ENCODE measurements at places on chromosomes 7 and 10.

- no peak for ATAC-seq
Measured at GRCh38 chr10:84613336-84614021, 285.1 kb downstream of the CCSER2 start.

DNA sequence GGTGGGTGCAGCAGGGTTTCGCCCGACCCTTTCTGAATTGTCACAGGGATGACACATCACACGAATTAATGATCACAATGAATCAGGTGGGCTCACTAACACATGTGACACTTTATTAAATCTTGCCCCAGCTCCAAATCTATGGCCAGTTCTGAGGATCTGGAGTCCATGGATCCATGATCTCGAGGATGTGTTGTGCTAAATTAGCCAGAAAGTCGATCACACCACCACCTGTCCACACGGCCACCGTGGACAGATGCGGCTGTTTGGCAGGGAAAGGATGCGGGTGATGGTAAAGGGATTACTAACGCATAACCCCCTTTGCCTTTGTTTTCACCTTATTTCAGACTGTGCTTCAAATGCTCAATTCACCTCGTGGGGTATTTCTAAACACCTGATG, 96.4 kb downstream of the COBL start:
- ATAC-seq, result no peak

DNA sequence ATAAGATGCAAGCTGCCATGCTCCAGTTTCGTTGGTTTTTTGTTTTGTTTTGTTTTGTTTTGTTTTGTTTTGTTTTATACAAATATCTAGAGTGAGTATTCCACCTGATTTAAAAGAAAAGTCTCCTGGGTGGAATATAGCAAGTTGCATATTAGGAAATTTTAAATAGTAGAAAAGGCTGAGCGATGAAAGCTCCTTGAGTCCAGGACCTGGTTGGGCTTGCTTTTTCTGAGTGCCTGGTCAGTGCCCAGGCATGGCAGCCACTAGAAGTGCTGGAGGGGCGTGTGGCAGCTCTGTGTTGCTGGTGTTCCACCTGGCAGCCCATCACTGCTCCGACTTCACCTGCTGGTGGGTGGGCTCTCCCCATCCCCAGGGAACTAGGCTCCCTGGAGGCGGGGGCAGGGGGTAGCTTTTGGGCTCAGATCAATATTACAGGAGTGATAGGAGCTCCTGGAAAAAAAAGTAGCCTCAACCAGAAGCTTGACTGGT, 8.0 kb downstream of the COL17A1 start:
- no peak for ATAC-seq

DNA sequence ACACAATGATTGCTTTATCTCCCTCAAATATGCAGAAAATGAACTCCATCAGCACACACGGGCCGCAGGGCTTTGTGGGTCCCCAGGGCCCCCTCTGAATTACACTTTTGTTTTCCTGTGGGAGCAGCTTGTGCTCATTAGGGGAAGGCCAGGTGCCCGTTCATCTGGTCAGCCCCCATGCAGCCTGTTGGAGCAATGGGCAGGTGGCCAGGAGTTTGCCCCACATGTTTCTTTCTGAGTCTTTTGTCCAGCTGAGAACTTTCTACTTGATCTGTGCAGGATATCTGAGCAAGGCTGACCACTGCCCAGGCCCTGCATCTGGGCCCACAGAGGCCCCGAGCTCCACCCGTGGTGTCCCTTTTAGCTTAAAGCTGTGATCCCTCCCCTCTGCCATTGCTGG, 105.3 kb upstream of the FAM20C start:
- no peak for ATAC-seq

- ATAC-seq, result no peak
Measured at GRCh38 chr7:40802497-40802896, 667.7 kb downstream of the SUGCT start.

GRCh38 chr10:102613286-102613685, 31.0 kb upstream of the TRIM8 start:
- ATAC-seq, result no peak

- no peak for ATAC-seq
Measured at GRCh38 chr7:12138421-12138820, 72.7 kb upstream of the TMEM106B start.

GRCh38 chr7:92404170-92404614, 43.1 kb upstream of the GATAD1 start:
- ATAC-seq, result peak; percentile 53

DNA sequence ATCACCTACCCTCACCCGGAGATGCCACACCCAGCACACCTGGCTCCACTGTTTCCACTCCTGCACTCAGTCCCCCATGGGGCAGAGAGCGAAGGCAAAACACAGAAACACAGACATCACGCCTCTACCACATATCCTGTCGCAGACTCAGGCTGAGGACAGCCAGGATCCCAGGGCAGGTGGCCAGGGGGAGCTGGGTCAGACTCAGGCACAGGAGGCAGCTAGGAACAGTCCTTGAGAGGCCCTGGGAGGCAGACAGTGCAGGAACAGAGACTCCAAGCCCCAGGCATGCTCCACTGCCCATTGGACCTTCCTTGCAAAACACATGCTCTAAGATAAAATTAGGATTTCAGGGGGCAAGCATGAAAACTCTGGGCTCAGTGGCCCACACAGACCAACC, 154.4 kb upstream of the C7orf33 start:
- ATAC-seq, result no peak

- no peak for ATAC-seq
Measured at GRCh38 chr10:62149621-62150020, 119.0 kb downstream of the RTKN2 start.

GRCh38 chr10:86756511-86757112, at the start of gene BMPR1A:
Gene BMPR1A (plus strand): TSS chr10:86756619. CDS start chr10:86876019, 119,400 bp downstream.
- peak; percentile 49 for ATAC-seq

DNA sequence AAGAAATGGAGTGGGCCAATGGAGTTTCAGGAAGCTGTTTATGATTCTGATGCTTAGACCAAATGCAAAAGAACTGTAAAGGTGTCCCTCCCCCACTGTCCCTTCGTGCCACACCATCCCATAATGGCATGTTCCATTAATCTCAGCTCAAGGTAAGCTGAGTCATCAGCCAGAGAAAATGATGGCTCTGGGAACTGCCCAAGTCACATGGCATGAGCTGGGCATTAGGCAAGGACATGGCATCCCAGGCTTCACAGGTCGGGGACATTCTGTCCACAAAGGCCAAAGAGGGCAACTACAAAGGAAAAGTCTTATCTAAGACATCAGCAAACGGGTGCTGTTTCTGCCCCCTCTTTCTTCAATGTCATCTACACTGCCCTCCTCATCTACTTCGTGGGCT, 44.9 kb downstream of the DLG5 start:
- no peak for ATAC-seq

GRCh38 chr7:107338080-107338479, 131.8 kb upstream of the GPR22 start:
- no peak for ATAC-seq

- no peak for ATAC-seq
Measured at GRCh38 chr10:46545861-46546590, 10.4 kb downstream of the GPRIN2 start.

- ATAC-seq, result no peak
Measured at GRCh38 chr10:98463016-98463415, 16.3 kb upstream of the HPS1 start.

DNA sequence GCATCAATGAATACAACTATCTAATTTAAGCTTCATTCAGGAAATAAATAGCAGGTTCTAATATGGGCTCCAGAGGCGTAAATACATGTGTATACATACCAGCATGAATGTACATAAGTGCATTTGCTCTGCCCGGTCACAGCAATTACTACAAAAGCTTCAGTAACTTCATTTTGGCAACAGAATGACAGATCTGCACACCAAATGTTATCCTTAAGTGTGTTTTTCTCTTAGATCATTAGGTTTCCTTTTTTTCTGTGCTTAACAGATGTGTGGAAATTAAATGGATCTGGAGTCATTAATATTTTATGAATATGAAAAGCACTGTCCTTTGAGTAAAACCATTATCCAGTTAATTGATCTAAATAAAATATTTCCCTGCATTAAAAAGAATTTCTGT, 159.0 kb upstream of the MEOX2 start:
- no peak for ATAC-seq

DNA sequence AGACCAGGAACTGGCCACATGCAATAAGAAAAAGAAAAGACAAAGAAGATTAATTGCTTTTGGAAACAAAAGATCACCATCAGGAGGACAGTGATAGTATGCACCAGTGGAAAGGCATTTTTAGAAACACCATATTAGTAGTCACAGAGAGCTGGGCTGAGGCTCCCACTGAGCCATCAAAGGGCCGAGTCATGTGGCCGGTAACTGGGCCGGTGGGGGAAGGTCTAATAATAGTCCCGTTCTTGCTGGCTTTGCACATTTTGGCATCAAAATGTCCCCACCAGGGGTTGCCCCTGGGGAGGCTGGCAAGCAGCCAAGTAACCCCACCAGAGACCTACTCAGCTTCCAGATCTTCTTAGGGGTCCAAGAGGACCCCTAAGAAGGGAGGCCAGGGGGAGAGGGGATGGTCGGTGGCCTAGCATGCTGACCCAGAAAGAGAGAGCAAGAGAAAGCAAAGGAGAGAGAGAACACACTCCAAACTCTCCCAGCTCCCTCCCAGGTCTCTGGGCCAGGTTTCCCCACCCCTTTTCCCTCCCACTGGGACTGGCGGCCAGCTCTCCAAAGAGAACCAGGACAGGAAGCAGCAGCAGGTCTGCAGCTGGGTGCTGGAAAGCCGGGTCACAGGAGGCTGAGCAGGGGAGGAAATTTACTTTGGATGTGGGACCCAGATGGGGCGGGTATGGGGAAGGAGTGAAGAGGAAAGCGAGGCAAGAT, 70.2 kb upstream of the FGFR2 start:
- ATAC-seq, result no peak

DNA sequence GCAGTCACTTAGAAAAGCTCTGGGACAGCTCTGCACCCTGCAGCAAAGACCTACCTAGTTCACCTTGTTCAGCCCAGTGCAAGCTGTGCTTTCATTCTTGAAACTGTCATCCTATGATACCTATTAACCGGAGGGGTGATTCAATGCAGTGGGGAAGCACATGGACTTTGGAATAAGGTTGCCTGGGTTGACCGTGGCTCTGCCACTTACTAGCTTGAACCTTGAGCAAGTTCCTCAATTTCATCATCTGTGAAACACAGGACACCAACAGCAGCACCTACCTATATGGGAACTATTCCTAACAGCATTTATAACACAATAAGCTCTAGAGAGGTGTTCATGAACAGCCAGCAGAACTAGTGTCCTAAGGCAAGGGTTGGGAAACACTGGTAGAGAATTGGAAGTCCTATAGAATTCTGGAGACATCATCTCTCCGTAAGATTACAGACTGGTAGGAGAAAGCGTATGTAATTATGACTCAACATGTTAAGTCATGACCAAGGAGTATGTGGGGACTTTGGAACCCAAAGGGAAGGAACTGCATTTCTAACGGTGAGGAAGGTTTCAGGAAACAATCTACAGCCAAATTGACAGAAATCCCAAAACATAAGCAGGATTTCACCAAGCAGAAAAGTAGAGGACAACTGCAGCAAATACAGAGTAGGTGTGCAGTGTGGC, 270.0 kb downstream of the USP6NL start:
- no peak for ATAC-seq

DNA sequence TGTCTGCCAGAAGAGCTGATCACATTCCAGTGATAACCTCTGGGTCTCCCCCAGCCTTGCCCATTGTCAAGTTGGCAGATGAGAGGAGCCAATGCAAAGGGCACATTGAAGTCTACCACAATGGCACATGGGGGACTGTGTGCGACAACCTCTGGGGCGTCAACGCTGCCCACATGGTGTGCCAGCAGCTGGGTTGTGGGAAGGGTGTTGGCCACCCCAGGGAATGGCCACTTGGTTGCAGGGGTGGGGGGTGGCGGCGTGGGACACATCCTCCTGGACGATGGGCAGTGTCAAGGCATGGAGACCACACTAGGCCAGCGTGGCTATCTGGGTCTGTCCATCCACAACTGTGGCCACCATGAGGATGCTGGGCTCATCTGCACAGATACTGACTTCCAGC, 43.4 kb downstream of the CUZD1 start:
- ATAC-seq, result no peak
